Germinal center (tissue), 1 donor: ENCODE measurements at places on chromosomes 3 and 15.

- no peak for DNase-seq
These were observed 6.9 kb downstream of the CRBN start for GRCh38 chr3:3172627-3173026.

DNA sequence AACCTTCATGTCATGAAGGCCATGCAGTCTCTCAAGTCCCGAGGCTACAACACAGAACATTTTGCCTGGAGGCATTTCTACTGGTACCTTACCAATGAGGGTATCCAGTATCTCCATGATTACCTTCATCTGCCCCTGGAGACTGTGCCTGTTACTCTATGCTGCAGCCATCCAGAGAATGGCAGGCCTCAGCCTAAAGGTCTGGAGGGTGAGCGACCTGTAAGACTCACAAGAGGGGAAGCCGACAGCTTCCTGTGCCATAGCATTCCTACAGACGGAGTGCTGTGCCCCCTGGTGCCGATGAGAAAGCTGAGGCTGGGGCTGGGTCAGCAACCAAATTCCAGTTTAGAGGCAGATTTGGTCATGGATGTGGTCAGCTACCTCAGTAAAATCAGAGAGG lies 51.3 kb upstream of the CADPS start:
- no peak for DNase-seq

- no peak for DNase-seq
These were observed 1014.1 kb upstream of the SEMA6D start for GRCh38 chr15:46703020-46703861.

- DNase-seq, result no peak
These were observed 322.8 kb downstream of the UACA start for GRCh38 chr15:70440416-70441138.

DNA sequence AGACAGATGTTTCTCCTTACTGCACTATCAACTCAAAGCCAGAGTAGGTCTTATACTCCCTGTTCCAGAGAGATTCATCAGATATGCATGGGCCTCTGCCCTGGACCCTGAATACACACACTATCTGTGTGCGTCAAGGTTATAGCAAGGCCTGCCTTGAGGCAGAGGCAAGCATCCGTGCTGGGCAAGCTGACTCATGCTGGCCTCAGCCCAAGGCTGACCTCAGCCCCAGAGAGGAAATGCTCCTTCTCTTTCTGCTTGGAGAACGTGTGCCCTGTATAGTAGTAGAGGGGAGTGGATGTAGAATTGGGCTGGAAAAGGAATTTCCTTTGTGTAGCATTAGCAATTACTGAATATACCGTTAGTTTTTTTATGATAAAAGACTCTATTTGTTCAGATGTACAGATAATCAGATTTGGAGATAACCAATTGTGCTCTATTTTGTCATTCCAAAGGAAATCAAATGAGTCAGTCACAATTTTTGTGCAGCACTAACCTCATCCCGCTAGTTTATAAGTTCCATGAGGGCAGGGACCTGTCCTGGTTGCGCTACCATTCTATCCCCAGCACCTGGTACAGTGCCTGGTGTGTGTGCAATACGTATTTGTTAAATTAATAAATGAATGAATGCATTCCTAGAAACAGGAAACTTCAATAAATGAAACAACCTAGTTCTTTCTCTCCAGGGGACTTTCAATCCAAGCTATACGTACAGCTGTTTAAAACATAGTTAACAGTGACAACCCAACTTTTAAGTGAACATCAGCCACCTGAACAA lies 13.3 kb upstream of the PAQR9 start:
- DNase-seq, result no peak
